ENCODE measurements at places on chromosomes 2 and 18. TPM values are rescaled to one million over a fixed set of nuclear protein-coding genes. Genes with fewer than 3 reads are reported as not detected.

CD8B2 gene
- not detected for total RNA-seq

ALKAL2 gene
- total RNA-seq: not detected

PDE6D gene
- total RNA-seq: 22.3 TPM

DHRS9 gene
- not detected for total RNA-seq

PLA2R1 gene
- total RNA-seq: 22.3 TPM

LMAN2L gene
- total RNA-seq: 17.4 TPM

FRZB gene
- 0.43 TPM for total RNA-seq

XIRP2 gene
- total RNA-seq: under 0.01 TPM

RBM44 gene
- 0.86 TPM for total RNA-seq

VIL1 gene
- total RNA-seq: not detected

DNAJC5G gene
- total RNA-seq: 0.60 TPM

EFHD1 gene
- not detected for total RNA-seq

CD8B gene
- total RNA-seq: not detected

NTSR2 gene
- total RNA-seq: not detected

LIMS4 gene
- 52.5 TPM for total RNA-seq

HOXD4 gene
- 3.5 TPM for total RNA-seq

SKA1 gene
- total RNA-seq: 1.8 TPM

ZNF397 gene
- total RNA-seq: 9.6 TPM

KCNS3 gene
- total RNA-seq: 0.76 TPM

COL6A3 gene
- 35.2 TPM for total RNA-seq

LAMA1 gene
- total RNA-seq: 0.22 TPM

DPYSL5 gene
- total RNA-seq: not detected

DNPEP gene
- 67.3 TPM for total RNA-seq

COLEC12 gene
- 32.4 TPM for total RNA-seq

TBC1D8 gene
- total RNA-seq: 89.3 TPM

HAAO gene
- not detected for total RNA-seq

PKDCC gene
- 6.3 TPM for total RNA-seq

NLRC4 gene
- not detected for total RNA-seq

R3HDM1 gene
- total RNA-seq: 3.4 TPM

TGFA gene
- 12.2 TPM for total RNA-seq

KYNU gene
- not detected for total RNA-seq

CCDC74A gene
- total RNA-seq: 1.0 TPM

UGT1A7 gene
- under 0.01 TPM for total RNA-seq

GPAT2 gene
- 0.60 TPM for total RNA-seq

HAUS1 gene
- 35.5 TPM for total RNA-seq

ZNF407 gene
- total RNA-seq: 18.7 TPM

SLC23A3 gene
- 0.54 TPM for total RNA-seq

AKAIN1 gene
- not detected for total RNA-seq

RTP5 gene
- not detected for total RNA-seq

DSC2 gene
- 0.09 TPM for total RNA-seq

LIPG gene
- 0.26 TPM for total RNA-seq

HOXD13 gene
- under 0.01 TPM for total RNA-seq

IL36B gene
- not detected for total RNA-seq

PARD6G gene
- 66.8 TPM for total RNA-seq

HMSD gene
- total RNA-seq: not detected

TEKT4 gene
- total RNA-seq: not detected

IL1RL2 gene
- total RNA-seq: 0.22 TPM

MYO5B gene
- not detected for total RNA-seq

STAMBP gene
- 15.3 TPM for total RNA-seq

RGPD4 gene
- not detected for total RNA-seq

DYNAP gene
- not detected for total RNA-seq

TLX2 gene
- not detected for total RNA-seq

UPP2 gene
- total RNA-seq: not detected

ZNF892 gene
- 3.6 TPM for total RNA-seq

SRD5A2 gene
- total RNA-seq: not detected

WNT10A gene
- not detected for total RNA-seq

SLC19A3 gene
- total RNA-seq: not detected

GPR35 gene
- 0.17 TPM for total RNA-seq

Measured in dermis lymphatic vessel endothelial cell (primary cell).